ENCODE measurements at places on chromosomes 6 and 20.

GRCh38 chr20:55354720-55355119 lies 650.6 kb downstream of the CBLN4 start:
- no peak for DNase-seq

DNA sequence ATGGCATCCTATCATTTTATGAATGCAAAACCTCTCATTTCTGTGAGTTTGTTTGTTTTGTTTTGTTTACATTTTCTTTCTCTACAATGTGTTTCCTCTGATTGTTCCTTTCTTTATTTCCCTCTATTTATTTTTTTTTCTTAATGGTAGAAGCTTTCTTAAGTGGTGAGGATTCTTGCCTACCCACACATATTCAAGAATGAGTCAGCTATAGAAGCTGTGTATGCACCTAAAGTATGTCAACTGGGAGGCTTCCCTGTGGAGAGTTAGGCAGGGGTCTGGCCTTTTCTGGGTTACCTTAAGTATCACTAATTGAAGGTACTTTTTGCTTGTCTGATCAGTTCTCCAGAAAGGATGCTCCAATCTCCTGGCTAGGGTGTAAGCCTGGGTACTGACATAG lies 354.0 kb downstream of the ESR1 start:
- no peak for DNase-seq

- no peak for DNase-seq
These were observed 421.2 kb upstream of the EYS start for GRCh38 chr6:66128243-66128642.

- no peak for DNase-seq
These were observed 21.7 kb downstream of the SEC63 start for GRCh38 chr6:107936162-107936909.

DNA sequence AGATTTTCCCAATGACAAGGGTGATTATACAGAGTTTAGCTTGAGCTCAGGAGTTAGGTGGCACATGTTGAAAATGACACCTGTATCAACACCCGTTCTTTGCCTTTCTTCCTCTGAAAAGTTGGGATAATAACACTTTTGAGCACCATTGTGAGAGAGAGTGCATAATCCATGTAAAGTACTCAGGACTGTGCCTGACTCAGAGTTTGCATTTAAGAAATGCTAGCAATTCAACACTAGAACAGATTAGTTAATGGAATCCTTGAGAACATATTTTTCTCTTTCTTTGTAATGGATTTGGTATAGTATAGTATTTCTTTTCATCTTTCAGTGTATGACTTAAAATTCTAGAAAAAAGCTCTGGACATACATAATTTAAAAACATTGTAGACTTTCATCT lies 449.2 kb downstream of the GJA1 start:
- no peak for DNase-seq

GRCh38 chr6:10266061-10266460 lies 148.8 kb downstream of the TFAP2A start:
- no peak for DNase-seq

Measured in GM04503 (cell line).